Cardiac fibroblast (primary cell): ENCODE measurements at places on chromosomes 5 and 9.

DNA sequence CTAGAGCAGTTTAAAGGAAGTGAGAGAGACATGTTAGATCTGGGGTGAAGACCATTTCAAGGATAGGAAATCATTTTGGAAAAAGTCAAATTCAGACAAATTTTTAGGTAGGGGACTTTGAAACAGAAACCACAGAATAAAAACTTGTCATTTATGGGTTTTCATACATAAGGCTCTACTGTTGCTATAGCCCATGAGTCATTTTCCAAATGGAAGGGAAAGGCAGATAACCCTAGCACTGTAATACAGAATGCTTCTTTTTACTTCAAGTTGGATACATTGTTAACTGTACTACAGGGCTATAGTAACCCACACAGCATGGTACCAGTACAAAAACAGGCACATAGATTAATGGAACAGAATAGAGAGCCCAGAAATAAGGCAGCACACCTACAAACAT, 455.4 kb downstream of the EBF1 start:
- peak; percentile 5 for DNase-seq

GRCh38 chr5:133843911-133844310, 124.5 kb downstream of the C5orf15 start:
- no peak for DNase-seq

DNA sequence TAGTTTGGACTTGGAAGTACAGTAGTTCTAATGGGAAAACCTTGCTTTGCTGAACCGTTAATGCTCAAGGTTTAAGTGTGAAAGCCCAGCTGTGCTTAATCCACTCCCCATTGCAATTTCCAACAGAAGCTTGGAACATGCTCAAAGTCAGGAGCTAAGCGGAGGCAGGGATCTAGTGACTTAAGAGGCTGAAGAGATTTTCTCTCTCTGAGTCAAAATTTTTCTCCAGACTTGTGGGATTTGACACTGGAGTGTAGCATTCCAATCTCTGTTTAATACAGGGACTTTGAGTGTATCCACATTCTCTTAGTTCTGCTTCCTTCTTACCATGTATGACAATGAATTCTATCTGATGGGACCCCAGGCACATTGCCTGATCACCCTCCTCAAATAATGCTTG, 471.8 kb downstream of the KIF4B start:
- no peak for DNase-seq

GRCh38 chr9:2181792-2182191, 166.6 kb downstream of the SMARCA2 start:
- peak; percentile 32 for DNase-seq
